Osteocyte (in vitro differentiated cells): ENCODE measurements at places on chromosomes 5 and 9. TPM values are rescaled to one million over a fixed set of nuclear protein-coding genes. Genes with fewer than 3 reads are reported as not detected.

SOHLH1 gene
- not detected in 2 replicates for total RNA-seq

FAM221B gene
- not detected in 2 replicates for total RNA-seq

GRAMD2B gene
- total RNA-seq: 78.2 and 93.7 TPM in 2 replicates

SHISAL2B gene
- total RNA-seq: not detected in 2 replicates

MCTP1 gene
- total RNA-seq: 0.50 and 0.67 TPM in 2 replicates

FRMD3 gene
- 0.29 and 0.35 TPM in 2 replicates for total RNA-seq

SLC6A3 gene
- total RNA-seq: not detected in 2 replicates

IFT74 gene
- total RNA-seq: 14.7 and 17.0 TPM in 2 replicates

TMED7 gene
- 108 and 109 TPM in 2 replicates for total RNA-seq

UGCG gene
- 70.4 and 79.2 TPM in 2 replicates for total RNA-seq

KCNV2 gene
- total RNA-seq: not detected in 2 replicates

CDK5RAP2 gene
- 42.0 and 48.7 TPM in 2 replicates for total RNA-seq

LTC4S gene
- 1.1 and 2.4 TPM in 2 replicates for total RNA-seq

PDE6A gene
- not detected in 2 replicates for total RNA-seq

GFI1B gene
- not detected in 2 replicates for total RNA-seq

SEMA4D gene
- 2.0 and 2.2 TPM in 2 replicates for total RNA-seq

SPATA9 gene
- 3.0 and 3.8 TPM in 2 replicates for total RNA-seq
